Natural killer cell treated with Interleukin-12 subunit alpha and Interleukin-12 subunit beta and Interleukin-15 and Interleukin-18, amount 100 ng/mL, for 72 hours (primary cell): ENCODE measurements at places on chromosomes 7 and 10. TPM values are rescaled to one million over a fixed set of nuclear protein-coding genes. Genes with fewer than 3 reads are reported as not detected.

Gene AKAP9
- total RNA-seq: 39.1 TPM

Gene WEE2
- not detected for total RNA-seq

Gene EEF1AKMT2
- total RNA-seq: 24.4 TPM

Gene ANKRD30A
- not detected for total RNA-seq

- DNase-seq: no peak
These were observed 188.4 kb upstream of the C7orf33 start for GRCh38 chr7:148402159-148402558.

DNA sequence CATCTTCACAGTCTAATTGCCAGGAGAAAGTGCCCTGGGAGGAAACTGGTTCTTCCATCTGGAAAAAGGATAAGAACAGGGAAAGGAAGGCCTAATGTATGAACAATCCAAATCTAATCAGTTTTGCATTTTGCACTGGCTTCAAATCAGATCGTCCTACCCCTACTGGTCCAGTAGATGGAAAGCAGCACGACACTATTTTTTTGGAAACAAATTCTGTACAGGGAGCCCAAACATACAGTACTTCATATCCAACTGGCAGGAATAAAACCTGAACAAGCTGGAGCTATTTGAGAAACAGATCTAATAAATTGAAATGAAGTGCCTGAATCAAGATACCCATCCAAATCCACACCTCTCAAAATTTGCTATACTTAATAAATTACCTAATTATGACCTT, 36.5 kb downstream of the ETV1 start:
- no peak for DNase-seq

- DNase-seq: no peak
These were observed 53.3 kb downstream of the FHIP2A start for GRCh38 chr10:114874827-114875411.

GRCh38 chr10:11866199-11866925, 43.2 kb downstream of the PROSER2 start:
- no peak for DNase-seq

DNA sequence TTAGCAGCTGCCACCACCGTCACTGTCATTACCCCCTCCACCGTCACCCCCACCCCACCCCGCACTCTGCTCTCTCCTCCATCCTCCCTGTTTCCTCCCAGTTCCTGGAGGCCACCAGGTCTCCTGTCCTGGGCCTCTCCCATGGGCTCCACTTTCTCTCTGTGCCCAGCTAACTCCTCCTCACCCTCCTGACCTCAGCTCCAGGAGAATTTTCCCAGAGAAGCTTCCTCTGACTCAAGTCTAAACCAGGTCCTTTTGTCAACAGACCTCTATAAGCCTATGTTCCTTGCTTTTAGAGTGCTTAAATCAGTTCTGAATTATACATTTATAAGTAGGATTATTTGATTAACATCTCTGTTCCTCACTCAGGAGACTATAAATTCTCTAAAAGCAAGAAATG, 150.0 kb downstream of the ARHGAP12 start:
- no peak for DNase-seq

- no peak for DNase-seq
These were observed 100.1 kb downstream of the TWIST1 start for GRCh38 chr7:19017374-19017773.

- no peak for DNase-seq
These were observed 125.3 kb downstream of the ADARB2 start for GRCh38 chr10:1611936-1612550.

GRCh38 chr10:101536800-101537199, 51.3 kb downstream of the POLL start:
- DNase-seq: no peak

- DNase-seq: no peak
These were observed 1.8 kb downstream of the HMX2 start for GRCh38 chr10:123149568-123150270.

- no peak for DNase-seq
These were observed 131.4 kb upstream of the RNF32 start for GRCh38 chr7:156509216-156509615.

DNA sequence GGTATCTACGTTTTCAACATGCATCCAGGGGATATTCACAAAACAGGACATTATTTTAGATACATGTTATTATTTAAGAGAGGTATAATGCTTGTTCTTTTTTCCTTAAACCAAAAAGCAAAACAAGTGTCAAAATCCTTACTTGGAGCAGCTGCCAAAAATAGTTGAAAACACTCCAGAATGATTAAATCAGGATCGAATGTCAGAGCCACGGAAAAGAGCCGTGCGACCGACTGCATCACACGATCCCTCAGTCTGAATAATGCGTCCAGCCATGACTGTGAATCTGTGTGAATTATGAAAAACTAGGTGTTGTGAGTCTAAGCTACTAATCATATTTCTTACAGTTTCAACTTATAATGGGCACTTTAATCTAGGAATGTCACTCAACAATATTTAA, 126.0 kb downstream of the PARD3 start:
- DNase-seq: no peak

DNA sequence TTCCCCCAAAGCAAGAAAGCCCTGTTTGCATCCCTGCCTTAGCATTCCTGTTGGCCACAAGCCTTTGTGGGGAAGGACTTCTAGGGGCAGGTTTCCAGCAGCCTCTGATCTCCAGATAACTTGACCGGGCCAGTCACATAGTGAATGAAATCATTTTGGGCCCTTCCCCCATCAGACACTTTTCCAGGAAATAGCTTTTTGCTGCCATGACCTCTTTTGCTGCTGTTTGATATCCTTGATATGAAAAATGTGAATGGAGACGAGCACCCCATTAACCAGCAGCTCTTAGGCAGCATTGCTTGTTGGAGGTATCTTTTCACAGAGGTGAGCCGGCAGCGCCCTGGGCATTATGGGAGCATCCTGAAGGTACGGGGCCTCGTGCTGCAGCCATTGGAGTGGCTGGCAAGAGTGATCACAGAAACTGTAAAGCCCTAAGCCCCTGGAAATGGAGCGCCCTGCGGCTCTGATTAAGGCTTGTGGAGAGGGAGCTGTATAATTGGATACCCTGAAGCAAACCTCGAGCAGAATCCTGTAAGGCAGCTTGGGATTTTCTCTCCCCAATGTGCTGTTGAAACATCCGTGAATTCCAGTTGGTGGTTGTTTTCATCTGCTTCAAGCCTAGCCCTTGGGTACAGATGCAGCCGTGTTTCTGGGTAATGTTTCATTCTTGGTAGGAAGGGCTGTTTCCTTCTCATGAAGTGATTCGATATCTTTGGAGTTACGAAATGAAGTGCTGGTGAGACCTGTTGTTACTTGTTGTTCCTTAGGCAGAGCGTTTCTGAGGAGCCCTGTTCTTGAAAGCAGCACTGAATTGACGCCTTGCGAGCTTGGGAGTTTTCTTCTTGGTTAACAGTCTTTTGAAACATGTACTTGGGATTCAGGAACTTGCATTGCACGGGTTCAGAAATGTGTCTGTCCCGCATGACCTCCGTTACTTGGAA, 179.0 kb downstream of the PTEN start:
- no peak for DNase-seq

GRCh38 chr7:157035302-157035701, 24.8 kb upstream of the MNX1 start:
- no peak for DNase-seq

- DNase-seq: no peak
These were observed 27.9 kb downstream of the DUSP5 start for GRCh38 chr10:110525349-110526260.

GRCh38 chr10:128885573-128886555, 581.2 kb upstream of the MGMT start:
- no peak for DNase-seq

GRCh38 chr10:14583252-14583651, 191.4 kb downstream of the FAM107B start:
- DNase-seq: no peak

DNA sequence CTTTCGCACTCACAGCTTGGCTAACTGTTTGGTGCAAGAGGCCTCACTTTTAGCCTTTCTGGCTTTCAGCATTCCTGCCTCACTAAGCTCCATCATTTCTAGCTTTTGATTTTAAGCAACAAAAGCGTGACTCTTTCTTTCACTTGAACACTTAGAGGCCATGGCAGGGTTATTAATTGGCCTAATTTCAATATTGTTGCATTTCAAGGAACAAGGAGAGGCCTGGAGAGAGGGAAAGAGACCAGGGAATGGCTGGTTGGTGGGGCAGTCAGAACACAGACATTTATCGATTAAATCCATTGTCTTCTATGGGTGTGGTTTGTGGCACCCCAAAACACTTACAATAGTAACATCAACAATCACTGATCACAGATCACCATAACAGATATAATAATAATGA, 31.3 kb downstream of the CHST3 start:
- no peak for DNase-seq

DNA sequence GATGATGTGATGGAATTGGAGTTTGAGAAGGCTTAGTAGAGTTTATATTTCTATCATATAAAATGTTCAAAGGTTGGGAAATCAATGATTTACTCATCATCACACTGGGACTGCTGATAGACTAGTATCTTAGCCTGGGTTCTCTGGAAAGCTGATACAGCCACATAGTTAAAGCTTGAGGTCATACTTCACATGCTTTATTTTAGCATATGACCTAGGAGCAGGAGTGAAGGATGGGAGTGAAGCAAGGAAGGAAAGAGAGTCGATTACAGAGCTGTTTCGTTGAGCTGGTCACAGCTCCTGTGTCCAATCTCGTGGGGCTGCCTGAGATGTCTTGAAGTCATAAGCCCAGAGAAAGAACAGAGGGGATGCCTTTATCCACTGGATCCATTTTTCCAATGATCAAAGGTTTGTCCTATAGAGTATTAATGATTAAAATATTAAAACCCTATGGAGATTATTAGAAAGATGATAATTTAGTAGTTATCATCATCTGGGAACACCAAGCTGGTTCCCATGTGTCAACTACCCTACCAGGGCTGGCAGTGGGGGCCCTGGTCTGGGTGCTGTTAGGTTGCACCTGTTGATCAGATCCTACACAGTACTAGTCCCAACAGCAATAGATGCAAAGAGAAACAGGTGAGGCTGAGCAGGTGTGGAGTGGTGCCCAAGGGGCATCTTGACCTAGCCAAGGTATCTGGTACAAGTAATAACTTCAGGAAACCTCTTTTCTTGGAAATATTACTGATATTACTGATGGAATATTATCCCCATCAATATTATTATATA, 77.8 kb downstream of the BAMBI start:
- DNase-seq: no peak

DNA sequence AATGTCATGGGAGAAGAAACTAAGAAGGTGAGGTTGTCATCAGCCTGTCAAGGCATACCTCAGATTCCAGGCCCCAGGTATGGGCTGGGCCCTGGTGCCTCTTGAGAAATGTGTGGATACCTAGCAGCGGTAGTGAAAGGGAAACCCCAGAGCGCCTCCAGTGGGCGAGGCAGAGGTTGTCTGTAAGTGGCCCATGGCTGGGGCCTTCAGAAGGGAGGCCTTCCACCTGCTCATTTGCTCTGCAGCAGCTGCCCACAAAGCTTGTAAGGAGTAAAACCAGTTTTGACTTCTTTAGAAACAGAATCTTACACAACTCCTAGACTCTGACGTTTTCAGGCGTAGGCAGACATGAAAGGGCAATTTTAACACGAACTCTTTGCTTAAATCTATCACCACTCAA, 509.9 kb downstream of the PARD3 start:
- no peak for DNase-seq

DNA sequence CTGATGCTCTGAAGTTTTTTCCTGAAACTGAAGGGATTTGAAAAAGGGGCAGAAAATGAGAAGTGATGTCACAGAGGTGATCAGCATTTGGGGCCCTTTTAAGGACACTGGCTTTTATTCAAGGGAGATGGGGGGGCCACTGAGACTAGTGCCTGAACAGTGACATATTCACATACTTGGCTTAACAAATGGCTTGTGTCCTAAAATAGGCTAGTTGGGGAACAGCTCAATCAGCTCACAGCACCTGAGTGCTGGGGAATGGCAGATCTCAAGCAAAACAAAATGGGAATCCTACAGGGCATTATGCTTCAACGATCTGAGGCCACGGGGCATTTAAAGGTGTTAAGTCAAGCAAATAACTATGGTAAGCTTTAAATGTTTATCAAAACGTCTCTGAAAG, 90.1 kb downstream of the UBE2H start:
- DNase-seq: no peak

DNA sequence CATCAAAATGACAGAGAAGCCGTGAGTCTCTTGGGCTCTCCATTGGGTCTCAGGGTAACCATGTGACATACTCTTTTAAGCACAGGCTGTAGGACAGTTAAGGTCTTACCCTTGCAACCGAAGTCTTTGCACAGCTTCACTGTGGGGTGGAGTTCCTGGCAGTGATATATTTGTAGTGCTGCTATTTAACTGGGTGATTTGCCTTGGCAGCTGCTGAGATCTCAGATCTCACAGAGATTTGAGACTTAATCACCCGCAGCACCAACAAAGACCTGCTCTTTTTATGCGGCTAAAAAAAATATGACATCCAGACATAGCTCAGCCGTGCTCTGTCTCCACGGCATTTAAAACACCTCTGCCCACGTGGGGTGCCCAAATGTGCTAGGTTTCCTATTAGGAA, 63.4 kb upstream of the NPTX2 start:
- DNase-seq: no peak

DNA sequence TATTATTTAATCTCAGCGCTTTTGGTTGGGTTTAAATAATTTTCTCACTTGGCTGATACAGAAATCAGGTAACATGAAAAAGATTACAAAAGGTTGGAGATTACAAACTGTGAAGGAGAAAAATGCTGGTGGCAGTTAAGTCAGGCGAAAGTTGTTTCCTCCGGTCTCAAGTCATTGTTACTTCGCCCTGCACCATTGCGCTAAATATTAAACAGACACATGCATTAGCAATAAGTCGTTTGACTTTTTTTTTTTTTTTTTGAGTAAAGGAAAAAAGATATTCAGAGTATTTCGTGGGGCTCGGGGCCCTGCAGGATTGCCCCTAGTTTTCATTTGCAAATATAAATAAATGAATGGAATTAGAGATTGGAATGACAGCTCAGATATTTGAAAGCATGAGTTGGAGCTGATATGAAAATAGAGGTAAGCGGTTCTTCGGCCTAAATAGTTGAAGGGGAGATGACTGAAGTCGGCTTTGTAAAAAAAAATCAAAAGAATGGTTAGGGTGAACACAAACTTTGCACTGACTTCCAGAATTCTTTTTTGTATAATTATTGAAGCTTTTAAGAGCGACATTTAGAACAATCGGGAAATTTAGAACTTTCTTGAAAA, 914 bp downstream of the SDHAF3 start:
- DNase-seq: no peak

DNA sequence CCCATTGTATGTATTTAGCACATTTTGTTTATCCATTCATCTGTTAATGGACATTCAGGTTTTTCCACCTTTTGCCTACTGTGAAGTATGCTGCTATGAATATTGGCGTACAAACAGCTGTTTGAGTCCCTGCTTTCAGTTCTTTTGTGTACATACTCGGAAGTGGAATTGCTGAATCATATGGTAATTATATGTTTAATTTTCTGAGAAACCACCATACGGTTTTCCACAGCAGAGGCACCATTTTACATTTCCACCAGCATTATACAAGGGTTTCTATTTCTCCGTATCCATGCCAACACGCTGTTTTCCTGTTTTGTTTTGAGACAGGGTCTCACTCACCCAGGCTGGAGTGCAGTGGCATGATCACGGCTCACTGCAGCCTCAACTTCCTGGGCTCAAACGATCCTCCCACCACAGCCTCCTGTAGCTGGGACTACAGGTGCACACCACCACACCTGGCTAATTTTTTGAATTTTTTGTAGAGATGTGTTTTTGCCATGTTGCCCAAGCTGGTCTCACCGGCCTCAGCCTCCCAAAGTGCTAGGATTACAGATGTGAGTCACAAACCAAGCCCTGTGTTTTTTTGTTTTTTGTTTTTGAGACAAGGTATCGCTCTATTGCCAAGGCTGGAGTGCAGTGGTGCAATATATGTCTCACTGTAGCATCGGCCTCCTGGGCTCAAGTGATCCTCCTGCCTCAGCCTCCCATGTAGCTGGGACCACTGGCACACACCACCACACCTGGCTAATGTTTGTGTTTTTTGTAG, 22.1 kb upstream of the FBXW4 start:
- no peak for DNase-seq
